ENCODE measurements at places on chromosomes 12 and 14. TPM values are rescaled to one million over a fixed set of nuclear protein-coding genes. Genes with fewer than 3 reads are reported as not detected.

- no peak for DNase-seq
Measured at GRCh38 chr12:93279565-93280412, 97.9 kb upstream of the NUDT4 start.

DNA sequence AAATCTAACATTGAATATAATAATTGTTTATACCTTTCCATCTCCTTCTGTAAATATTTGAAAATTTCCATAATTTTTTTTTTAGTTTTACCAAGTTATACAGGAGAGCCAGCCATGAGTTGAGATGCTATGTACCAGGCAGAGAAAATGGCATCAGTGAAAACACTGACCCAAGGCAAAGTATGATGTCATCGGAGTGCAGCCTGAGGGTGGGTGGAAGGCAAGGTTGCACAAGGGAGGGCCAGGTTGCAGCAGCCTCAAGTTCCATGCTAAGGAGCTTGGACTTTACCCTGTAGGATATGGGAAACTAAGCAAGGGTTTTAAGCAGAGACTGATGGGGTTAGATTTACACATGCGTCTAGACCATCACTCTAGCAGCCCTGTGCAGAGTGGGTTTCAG lies 441.1 kb downstream of the BCAT1 start:
- no peak for DNase-seq

DNA sequence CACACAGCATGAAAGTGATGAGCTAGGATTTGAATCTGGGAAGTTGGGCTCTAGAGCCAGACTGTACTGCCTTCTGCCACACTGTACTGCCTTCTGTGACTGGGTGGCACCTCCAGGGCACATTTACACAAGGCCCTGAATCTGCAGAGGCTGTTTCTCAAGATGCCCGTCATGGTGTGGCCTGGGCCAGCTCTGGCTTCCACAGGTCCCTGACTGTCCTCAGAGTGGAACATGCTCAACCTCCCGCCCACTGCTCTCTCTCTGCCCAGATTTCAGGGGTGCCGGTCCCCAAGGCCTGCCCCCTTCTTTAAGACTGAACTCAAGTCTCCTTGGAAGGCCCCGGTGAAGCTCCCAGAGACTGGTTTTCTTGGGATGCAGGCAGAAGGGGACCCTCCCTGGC lies 50.2 kb downstream of the C14orf132 start:
- DNase-seq = no peak

GRCh38 chr12:119869720-119870119 lies 7.4 kb downstream of the CIT start:
- no peak for DNase-seq

DNA sequence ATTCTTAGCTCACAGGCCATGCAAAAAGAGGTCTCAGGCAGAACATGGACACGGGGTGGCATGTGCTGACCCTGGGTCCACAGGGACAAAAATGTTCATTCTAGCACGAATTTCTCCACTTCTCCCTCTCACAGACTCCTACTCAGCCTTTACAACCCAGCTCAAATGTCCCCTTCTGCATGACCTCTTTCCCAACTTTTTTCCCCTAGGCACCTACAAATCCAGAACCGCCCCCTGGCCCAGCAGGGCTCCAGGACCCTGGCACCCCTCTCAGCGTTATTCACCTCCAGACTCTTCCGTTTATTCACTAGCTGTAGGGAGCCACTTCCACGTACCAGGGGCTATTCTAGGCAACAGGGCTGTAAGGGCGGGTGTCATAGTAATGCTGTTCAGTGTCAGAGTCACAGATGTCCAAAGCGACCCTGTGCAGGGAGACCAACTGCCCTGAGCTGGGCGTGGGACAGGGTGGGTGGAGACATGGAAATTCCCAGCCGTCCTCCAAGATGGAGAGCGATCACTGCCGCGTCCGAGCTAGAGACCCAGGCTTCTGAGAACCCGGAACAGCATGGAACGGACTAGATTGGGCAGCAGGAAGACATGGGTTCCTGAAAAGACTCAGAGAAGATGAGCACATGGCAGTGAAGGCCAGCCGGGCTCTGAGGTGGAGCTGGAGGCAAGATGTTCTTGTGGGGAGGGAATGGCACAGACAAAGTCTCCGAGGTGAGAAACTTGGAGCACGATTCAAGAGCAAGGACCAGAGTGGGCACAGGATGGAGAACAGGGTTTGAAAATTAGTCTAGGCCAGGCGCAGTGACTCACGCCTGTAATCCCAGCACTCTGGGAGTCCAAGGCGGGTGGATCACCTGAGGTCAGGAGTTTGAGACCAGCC lies 274.9 kb upstream of the RTL1 start:
- DNase-seq = no peak

DNA sequence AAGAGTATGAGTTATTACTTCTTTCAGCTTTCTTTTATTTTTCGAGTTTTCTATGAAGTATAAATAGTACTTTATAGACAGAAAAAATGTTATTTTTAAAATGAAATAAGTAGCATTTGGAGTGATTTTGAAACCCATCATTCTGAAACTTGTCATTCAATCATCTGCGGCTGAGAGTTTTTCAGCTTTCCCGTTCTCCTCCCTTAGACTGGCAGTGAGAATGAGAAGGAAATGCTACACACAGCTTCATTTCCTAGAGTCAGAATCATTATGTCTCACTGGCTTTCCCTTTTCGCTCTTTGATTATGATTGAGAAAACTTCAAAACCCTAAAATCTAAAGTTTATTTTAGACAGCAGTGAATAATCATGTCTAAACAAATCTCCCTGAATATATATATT lies 33.7 kb upstream of the GNPNAT1 start:
- DNase-seq = no peak

DNA sequence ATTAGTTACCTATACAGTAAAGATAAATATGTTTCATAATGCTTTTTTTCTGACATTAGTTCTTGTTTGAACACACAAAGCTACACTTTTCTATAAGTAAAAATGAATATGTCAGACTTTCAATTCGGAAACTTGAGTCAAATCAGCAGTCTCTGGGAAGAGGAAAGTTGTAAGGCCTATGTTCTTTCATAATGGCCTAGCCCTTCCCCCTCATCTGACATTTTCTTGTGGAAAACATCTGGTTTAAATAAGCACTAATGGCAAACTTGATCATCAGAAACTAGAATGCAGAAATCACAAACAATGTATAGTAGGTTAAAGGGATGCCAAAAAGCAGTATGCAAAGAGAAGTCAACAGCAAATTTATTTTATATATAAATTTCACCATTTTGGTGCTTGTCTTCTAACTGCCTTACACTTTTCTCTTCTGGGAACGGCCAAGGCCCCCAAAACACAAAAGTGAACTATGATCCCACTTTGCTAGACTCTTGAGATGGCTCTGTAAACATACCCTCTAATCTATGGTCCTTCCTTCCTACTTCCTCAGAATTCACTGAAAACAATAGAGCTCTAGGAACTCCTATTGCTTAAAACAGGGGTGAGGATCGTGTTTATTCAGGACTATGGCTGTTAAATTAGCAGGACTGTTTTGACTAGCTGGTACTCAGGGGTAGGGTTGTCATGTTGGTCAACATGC lies 444.1 kb downstream of the RAD51B start:
- DNase-seq = no peak

GRCh38 chr12:70083677-70084020 lies 159.6 kb upstream of the CNOT2 start:
- DNase-seq = no peak

GRCh38 chr12:115088328-115088994 lies 404.5 kb upstream of the TBX3 start:
- DNase-seq = no peak

GRCh38 chr12:86597431-86597830 lies 341.2 kb upstream of the MGAT4C start:
- no peak for DNase-seq

DNA sequence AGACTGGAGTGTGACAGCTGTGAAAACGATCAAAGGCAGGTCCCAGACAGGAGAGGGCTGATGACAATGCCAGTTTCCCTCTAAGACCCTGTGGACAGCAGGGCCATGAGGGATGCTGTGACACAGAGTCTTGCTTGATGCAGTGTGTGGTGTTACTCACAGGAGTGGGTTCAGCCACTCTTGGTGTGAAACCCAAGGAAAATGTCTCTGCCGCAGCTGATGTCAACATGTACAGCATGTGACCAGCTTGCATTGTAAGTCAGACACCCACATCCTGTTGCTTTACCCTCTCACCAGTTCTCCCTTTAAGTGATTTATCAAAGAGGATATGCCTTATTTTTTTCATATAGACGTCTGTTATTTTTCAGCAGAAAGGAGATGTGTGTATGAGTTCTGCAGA lies 268.6 kb downstream of the BTG1 start:
- DNase-seq = peak; percentile 76

DNA sequence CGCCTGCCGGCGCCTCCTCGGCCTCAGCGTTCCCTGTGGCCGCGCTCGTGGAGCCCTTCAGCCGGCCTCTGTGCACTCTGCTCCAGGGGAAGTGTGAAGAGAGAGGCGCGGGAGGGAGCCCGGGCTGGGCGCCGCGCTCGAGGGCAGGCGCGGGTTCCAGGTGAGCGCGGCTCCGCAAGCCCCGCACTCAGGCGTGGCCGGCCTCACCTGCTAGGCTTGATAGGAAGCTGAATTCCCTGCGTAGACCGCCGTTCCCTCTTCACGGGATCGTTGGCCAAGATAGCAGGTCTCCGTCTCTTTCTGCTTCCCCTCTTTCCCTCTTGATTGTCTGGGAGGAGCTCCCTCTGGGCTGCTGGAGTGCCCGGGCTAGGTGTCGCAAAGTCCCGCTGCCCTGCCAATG lies 89.7 kb downstream of the ASCL4 start:
- DNase-seq = no peak

GRCh38 chr12:124795081-124795948 lies 68.3 kb downstream of the SCARB1 start:
- no peak for DNase-seq

GRCh38 chr12:54195737-54196347 lies 7.1 kb upstream of the SMUG1 start:
- DNase-seq = no peak

DNA sequence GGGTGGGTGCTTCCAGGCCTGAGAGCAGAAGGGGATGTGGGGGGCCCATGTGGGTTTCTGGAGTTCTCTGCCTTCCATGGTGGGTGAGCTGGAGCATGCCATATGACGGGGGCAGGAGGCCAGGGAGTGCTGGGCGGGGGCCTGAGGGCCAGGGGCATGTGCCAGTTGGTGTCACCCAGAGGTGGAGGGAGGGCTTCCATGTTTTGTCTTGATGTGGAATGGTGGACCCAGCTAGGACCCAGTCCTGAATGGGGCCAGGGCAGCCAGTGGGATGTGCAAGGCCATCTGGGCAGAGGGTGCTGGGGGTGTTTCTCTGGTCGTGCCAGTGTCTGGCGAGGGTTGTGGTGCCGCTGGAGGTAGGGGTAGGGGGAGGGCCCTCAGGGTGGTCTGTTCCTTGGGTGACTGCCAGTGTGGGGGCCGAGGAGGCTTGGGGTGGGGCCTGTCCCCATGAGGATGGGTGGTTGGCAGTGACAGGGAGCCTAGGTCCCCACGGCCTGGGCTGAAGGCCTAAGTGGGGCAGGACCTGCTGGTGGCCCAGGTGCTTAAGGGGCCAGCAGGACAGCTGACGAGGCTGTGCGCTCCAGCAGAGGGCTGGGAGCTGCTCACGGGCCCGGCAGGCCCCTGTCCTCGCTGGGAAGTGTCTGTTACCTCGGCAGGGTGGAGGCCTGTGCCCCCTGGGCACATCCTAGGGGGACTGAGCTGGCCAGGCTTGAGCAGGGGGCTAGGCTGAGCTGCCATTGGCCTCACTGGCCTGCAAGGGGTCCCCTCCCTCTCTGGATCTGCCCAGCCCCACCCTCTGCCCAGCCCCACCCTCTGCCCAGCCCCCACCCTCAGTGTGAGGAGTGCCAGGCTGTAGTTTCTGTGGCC lies 26.8 kb downstream of the CEP170B start:
- DNase-seq = no peak

DNA sequence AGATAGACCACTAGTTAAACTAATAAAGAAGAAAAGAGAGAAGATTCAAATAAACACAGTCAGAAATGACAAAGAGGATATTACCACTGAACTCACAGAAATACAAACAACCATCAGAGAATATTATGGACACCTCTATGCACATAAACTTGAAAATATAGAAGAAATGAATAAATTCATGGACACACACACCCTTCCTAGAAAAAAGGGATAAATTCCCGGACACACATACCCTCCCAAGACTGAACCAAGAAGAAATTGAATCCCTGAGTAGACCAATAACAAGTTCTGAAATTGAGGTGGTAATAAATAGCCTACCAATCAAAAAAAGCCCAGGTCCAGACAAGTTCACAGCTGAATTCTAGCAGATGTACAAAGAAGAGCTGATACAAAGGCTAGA lies 187.9 kb downstream of the SEC23A start:
- DNase-seq = no peak

DNA sequence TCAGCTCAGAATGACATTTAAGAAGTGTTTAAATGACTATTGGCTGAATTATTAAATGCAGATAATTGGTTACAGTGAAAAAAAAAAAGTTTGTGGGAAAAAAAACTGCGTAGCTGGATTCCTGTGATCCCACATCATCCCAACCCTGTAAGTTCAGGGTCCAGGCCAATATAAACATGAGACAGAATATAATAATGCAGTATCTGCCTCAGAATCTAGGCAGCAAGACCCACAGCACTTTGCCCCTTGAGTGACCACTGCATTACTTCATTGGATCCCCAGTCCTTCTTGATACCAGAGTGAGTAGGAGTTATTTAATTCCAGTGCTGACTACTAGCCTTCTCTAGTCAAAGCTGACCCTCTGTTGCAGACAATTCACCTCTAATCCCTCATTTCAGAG lies 272.6 kb downstream of the CCER1 start:
- DNase-seq = no peak

- DNase-seq = peak; percentile 11
Measured at GRCh38 chr12:21773263-21773741, 1.2 kb downstream of the KCNJ8 start.

DNA sequence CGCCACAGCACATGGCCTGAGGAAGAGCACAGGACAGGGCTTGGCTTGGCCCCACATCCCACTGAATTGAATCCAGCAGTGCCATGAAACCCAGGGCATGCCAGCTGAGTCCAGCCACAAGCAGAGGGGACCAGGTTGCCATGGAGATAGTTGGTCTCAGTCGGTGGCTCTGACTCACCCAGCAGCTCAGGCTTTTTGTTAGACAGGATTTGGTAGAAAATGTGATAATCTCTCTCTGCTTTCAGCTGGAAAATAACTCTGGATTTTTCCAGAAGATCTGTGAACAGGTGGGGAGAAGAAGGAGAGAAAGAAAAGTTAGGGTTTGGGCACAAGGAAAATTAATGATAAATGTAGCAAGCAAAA lies 4.8 kb downstream of the MYH7 start:
- no peak for DNase-seq

DNA sequence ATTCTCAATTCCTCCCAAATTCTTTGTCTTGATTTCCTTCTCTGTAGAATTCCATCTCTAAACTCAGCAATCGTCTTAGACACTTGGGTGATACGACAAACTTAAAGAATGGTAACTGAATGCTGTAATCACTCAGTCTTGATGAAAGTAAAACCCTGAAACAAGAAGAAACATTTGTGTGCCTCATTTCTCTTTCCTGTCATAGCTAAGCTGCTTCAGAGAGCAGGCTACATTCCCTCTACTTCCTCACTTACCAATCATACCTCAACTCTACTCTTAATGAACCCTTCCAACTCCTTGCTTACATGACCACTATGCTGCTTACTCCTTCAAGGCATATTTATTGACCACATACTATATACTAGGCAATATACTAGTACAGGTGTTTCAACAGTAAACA lies 8.3 kb downstream of the MAP4K5 start:
- DNase-seq = no peak

The RPL10L gene
- total RNA-seq = not detected

The RD3L gene
- not detected for total RNA-seq

The FOXN4 gene
- not detected for total RNA-seq

The FAIM2 gene
- total RNA-seq = 0.08 TPM

The GPR135 gene
- total RNA-seq = 0.60 TPM

The SRRM4 gene
- not detected for total RNA-seq

The LGR5 gene
- not detected for total RNA-seq

The TSPAN8 gene
- total RNA-seq = not detected

Measured in activated naive CD8-positive, alpha-beta T cell treated with anti-CD3 and anti-CD28 coated beads for 36 hours (primary cell).